AG04449 (cell line): ENCODE measurements at places on chromosomes 7 and 10.
A peak's percentile ranks its signal among the peaks of the same experiment; 100 is the strongest.

- DNase-seq: no peak
These were observed 91.2 kb upstream of the OIT3 start for GRCh38 chr10:72802332-72802731.

GRCh38 chr7:98284335-98285036 lies 3.0 kb downstream of the BRI3 start:
- DNase-seq: peak; percentile 46

- no peak for DNase-seq
These were observed 3.9 kb upstream of the SAR1A start for GRCh38 chr10:70174058-70174741.

DNA sequence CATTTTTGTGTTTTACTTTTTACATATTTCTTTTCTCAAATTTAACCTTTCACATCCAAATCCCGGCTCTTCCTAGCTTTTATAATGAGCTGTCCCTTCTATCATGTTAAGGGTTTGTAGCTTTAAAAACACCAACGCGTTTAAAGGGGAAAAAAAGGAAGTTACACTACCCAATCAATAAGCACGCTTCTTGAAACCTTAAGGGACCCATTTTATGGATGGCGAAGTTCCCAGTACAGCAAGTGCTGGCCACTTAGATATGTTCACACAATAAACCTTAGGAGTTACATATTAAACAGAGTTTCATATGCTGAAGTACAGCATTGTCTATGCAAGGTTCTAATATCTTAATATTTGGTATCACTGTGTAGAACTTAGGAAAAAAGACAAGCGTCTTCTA lies 1.8 kb downstream of the GNG11 start:
- DNase-seq: no peak

DNA sequence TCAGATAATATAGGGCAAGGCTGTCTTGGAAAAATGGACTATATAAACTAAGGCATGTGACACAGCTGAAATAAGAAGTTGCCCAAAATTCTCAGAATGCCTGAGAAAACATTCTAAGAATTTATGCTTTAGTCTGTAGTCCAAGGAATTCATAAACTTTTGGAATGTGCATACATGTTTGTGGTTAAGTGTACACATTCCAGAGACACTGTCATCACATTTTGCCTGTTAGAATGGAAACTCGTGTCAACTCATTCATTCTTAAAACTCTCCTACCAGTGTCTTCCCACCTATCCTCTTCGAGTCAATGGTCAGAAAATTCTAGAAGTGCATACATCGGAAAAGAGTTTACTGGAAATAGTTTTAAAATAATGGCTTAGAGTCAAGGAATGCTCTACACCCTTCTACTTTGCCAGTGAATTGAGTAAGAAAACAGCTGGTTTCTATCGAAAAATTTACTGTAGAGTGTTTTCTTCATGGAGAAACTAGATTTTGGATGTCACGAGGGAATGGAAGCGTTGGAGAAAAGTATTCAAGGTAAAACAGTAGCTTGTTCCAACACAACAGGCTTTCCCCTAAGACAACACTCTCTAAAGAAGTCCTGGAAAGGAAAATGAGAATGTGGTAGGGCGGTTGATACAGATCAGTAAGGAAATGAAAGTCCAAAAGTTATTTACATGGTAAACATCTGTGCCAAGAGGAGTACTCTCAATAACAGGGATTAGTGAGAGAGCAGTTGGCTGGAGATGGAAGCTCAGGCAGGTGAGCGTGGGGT lies 1177.6 kb upstream of the C7orf33 start:
- peak; percentile 92 for DNase-seq

GRCh38 chr10:88883448-88883809 lies 3.4 kb downstream of the STAMBPL1 start:
- DNase-seq: no peak

DNA sequence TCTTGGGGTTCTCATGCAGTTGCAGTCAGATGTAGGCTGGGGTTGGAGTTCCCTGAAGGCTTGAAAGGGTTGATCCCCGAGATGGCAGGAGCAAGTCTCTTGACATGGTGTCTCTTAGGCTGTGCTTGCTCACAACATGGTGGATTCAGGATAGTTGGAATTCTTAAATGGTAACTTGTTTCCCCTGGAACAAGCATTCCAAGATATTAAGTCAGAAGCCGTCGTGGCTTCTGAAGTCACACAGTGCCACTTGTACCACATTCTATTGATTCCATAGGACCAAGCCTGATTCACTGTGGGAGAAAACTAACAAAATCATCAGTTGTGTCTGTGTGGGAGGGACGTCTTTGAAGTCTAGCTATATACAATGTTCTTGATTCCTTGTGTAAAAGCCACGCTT lies 3.5 kb upstream of the SLC35B4 start:
- no peak for DNase-seq

GRCh38 chr10:68303849-68304412 lies 27.9 kb upstream of the HNRNPH3 start:
- no peak for DNase-seq

- no peak for DNase-seq
These were observed 63.2 kb downstream of the TNRC18 start for GRCh38 chr7:5360451-5360850.

- DNase-seq: no peak
These were observed 11.1 kb downstream of the LRRC4 start for GRCh38 chr7:128020159-128020558.

- no peak for DNase-seq
These were observed 41.5 kb upstream of the DMTF1 start for GRCh38 chr7:87110778-87111177.

DNA sequence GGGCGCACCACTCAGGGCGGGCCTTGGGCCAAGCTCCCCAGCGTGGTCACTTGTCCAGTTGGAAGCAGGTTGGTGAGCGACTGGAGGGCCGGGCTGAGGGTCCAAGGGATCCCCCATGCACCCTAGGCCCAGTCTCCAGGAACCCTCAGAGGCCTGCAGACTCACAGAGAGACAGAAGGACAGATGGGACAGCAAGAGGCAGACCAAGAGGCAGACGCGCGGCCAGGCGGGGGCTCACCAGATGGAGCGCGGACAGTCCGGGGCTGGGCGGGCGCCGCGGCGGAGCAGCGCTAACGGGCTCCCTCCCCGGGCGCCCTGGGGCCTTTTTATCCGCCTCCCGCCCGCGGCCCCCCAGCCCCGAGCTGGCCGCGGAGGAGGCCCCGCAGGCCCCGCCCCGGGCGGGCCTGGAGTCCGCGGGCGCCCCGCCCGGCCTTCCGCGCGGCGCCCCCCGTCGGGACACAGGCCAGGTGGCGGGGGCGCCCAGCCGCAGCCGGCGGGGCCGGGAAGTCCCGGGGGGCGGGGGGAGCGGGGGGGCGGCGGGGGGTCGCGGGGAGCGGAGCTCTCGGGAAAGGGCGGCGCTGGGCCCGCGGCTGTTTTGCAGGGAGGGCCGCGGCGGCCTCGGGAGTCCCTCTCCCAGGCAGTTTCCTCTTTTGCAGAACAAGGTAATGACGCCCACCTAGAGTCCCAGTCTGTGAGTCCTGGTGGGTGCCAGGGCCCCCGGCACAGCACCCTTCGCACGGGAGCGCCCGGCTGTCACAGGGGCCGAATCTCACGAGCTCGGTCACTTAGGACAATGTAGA lies at the start of gene LOXL4:
Gene LOXL4, minus strand, starts transcription at position 301 of the 800 bp plus-strand sequence. CDS start 5,175 bp downstream, outside the sequence.
- DNase-seq: no peak

- no peak for DNase-seq
These were observed 97.4 kb downstream of the FOXL3 start for GRCh38 chr7:387132-388022.

DNA sequence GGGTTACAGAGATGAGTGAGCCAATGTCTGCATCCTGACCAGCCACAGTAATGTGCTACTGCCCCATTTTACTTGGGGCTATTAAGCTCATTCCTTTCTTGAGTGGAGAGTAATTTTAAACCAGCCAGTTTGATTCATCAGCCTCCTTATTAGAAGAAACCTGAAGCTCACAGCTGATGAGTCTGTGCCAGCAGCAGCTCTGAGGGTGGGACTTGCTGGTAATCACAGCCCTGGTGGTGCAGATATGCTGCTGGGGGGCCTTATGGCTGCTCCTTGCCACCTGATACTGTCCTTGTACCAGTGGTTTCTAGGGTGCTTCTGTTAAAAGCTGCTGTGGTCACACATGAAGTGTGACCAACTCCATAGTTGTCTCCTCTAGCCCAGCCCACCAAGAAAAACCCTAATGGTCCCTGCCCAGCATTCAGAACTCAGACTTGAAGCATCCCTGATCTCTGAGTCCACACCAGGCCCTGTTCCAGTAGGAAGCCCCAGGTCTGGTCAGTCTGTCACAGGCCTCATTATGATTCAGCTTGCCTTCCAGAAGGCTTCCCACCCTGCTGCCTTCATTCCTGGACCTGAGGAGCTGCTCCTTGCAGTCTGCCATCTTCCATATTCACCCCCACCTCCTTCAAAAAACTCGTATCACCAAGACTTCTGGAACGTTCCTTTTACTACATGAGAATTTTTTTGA lies 28.9 kb upstream of the RBM20 start:
- no peak for DNase-seq

DNA sequence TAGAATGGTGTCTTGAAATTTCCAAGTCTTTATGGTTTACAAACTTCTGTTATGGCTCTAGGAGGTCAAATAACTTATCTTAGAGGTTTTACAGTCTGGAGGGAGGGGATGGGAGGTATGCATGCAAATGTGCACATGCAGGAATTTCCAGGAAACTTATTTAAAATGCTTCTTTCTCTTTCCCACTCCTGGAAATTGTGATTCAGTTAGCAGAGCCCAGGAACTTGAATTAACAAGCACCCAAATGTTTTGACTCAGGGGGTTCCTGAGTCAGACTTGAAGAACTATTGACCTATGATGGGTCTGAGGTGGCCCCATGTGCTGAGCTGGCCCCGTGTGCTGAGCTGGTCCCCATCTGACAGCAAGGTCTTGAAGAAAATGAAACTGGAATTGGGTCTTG lies 669.4 kb downstream of the INHBA start:
- no peak for DNase-seq

DNA sequence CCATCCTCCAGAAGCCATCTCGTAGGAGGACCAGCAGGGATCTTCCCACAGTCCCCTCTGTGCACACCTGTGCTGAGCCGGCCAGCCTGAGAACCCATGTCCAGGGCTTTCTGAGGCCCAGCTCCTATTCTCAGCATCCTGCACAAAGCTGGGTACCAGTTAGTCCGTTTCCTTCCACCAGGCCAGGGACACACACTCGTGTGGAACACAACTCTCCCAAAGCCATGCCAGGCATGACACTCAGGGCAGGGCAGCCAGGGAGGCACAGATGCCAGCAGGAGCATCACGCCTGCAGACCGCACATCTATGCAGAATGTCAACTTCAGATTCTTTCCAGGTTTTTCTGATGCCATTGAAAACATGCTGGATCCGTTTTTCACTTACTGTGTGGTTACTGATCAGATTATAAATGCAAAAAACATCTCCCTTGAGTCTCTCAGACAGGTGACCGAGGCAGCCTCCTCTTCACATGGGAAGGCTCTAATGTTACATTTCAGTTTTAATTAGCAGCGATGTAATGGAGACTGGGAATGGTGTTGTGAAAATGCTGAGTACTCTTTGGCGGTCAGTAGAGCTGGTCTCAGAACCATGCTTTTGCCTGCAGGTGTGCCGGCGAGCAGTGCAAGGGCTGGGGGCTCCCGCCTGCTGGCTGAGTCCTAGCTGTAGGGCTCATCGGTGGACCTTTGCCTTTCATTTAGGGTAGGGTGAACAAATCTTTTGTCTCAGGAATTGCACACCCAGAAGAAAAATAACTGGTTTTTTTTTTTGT lies 3.3 kb upstream of the SUN1 start:
- DNase-seq: no peak

- DNase-seq: no peak
These were observed 41.5 kb upstream of the EBLN1 start for GRCh38 chr10:22259280-22259679.

- DNase-seq: no peak
These were observed 129.8 kb downstream of the BUB3 start for GRCh38 chr10:123284022-123284421.

- no peak for DNase-seq
These were observed 45.3 kb downstream of the HK1 start for GRCh38 chr10:69323622-69324021.

- DNase-seq: no peak
These were observed 39.0 kb upstream of the TECTB start for GRCh38 chr10:112244197-112244596.

- no peak for DNase-seq
These were observed 3.1 kb downstream of the AASS start for GRCh38 chr7:122140918-122141317.

DNA sequence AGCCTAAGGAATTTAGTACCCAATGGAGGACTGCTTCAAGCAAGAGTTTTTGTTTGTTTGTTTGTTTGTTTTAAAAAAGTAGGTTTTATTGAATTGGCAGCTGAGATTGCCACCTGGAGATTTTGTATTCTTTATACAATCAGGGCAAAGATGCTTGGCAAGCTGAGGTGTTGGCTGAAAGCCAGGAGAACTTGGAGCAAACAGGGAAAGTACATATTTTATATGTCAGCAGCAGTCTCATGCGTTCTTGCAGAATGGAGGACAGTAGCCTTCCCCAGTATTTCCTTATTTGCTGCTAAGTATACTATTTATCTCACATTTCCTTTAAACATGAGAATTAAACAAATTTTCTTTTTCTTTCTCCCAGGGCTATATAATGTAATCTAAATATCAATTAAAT lies 22.6 kb upstream of the ICA1 start:
- DNase-seq: no peak

DNA sequence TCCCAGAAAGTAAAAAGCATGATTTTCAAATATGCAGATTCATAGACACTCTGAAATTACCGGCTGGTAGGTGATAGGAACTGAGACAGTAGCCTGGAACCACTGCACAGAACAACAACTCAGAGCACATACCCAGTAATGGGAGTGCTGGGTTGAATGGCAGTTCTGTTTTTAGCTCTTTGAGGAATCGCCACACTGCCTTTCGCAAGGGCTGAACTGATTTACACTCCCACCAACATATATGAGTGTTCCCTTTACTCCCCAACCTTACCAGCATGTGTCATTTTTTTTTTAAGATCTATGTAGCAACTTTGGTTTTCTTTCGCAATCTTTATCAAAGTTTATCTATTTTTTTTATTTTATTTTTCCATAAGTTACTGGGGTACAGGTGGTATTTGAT lies 358.8 kb downstream of the CALN1 start:
- DNase-seq: no peak

GRCh38 chr7:6619961-6620360 lies 4.6 kb downstream of the ZNF853 start:
- DNase-seq: no peak

GRCh38 chr7:73933091-73933490 lies 72.1 kb downstream of the TMEM270 start:
- no peak for DNase-seq

DNA sequence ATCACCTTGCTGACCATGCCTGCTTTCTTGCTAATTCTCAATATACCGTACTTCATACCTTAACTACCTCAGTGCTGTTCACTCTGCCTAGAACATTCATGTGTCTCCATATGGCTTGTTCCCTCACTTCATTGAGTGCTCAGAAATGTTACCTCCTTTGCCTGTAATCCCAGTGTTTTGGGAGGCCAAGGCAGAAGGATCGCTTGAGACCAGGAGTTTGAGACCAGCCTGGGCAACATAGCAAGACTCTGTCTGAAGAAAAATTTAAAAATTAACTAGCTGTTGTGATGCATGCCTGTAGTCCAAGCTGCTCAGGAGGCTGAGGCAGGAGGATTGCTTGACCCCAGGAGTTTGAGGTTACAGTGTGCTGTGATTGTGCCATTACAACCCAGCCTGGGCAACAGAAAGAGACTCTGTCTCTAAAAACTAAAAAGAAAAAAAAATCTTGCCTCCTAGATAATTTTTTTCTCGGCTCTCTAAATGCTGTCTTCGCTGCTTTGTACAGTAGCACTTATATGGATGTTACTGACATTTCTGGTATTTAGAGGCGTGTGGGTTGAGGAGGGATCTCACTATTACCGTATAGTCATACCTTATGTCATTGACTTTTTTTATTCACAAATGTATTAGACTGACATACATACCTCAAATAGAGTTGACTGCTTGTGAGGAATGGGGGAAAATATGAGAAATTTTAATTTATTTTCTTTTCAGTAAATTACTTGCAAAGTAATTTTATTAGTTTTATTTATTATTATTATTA lies 63.7 kb downstream of the LCOR start:
- DNase-seq: no peak
